ENCODE measurements at places on chromosomes 2 and 18. TPM values are rescaled to one million over a fixed set of nuclear protein-coding genes. Genes with fewer than 3 reads are reported as not detected.

The UGT1A10 gene
- not detected for total RNA-seq

DNA sequence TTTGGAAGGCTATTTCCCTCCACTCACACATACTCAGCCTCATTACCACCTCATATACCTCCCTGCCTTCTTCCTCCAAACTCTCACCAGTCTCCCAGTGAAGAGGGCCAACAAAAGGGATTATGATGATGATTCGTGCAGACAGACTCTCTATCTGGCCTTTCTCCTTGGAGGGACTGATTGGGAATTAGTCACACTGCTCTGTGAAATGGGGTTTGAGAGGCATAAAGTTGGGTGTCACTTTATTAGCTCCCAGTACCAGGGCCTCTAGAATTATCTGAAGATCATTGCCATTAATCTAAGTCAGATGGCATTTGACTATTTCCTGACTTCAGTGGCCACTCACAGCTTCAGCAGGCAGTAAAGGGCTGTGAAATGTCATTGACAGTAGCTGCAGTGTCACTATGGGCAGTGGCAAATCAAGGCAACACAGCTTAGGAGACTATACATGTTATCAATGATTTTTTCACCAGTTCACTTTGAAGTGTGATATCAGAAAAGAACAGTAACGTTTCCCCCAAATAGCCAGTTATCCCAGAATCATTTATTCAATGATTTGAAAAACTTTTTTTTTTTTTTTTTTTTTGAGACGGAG lies 17.4 kb downstream of the CNRIP1 start:
- DNase-seq, result no peak

The TTLL4 gene
- total RNA-seq, result 33.7 TPM

GRCh38 chr2:151193576-151193975 lies 68.1 kb downstream of the RBM43 start:
- DNase-seq, result no peak

GRCh38 chr2:68774569-68775271 lies 40.1 kb downstream of the ARHGAP25 start:
- DNase-seq, result peak; percentile 79

- no peak for DNase-seq
Measured at GRCh38 chr2:133571249-133571648, 3.0 kb upstream of the NCKAP5 start.

DNA sequence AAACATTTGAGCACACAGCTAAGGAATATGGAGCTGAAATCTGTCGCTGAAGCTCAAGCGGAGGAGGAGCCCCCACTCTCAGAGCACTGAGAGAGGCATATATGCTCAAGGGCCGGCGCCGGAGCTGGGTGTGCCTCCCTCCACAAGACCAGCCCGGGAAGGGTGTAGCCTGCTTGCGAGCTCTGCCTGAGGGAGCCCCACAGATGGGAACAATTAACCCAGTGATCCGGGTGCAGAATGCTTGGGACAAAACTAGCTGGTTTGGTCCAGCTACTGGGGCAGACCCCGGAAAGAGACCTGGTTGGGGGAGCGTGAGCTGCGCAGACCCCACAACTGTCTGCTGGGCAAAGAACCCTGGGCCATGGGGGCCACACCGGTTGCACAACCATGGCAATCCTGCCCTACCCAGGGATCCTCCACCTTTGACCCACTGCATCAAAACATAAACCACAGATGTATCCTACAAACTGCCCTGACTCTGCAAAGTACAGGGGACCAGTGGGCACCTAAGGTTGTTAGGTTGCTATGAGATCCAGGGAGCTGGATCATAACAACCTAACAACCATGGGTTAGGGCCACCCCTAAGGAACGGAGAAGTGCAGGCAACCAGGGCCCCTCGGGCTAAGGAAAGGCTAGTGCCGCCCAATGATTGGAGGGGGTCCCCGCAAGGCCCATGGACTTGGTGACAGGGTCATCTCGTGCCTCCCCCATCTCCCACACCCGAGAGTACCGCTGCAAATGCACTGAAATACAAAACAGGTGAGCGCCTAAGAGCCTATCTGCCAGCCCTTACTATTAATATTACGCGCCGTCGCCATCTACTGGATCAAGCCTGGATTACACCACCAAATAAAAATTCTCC lies 53.4 kb upstream of the SCN1A start:
- DNase-seq, result peak; percentile 60

DNA sequence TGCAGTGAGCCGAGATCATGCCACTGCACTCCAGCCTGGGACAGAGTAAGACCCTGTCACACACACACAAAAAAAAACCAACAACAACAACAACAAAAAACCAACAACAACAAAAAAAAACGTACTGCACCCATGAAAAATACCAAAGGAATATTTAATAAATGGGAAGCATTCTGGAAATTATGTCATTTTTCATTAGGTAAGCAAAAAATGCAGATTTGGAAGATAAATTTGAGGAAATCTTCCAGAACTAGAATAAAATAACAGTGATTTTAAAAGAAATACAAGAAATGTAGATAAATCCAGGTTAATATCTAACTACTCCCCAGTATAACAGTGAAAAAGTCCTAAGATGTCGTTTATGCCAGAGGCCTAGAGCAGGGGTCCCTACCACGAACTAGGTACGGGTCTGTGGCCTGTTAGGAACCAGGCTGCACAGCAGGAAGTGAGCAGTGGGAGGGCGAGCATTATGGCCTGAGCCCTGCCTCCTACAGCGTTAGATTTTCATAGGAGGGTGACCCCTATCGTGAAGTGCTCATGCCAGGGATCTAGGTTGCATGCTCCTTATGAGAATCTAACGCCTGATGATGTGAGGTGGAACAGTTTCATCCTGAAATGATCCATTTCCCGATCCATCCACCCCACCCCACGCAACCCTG lies 21.5 kb downstream of the FAM161A start:
- no peak for DNase-seq
